ENCODE measurements at places on chromosomes 3 and 15.

- no peak for DNase-seq
Observed at GRCh38 chr15:76575679-76576078, 239.1 kb downstream of the ISL2 start.

DNA sequence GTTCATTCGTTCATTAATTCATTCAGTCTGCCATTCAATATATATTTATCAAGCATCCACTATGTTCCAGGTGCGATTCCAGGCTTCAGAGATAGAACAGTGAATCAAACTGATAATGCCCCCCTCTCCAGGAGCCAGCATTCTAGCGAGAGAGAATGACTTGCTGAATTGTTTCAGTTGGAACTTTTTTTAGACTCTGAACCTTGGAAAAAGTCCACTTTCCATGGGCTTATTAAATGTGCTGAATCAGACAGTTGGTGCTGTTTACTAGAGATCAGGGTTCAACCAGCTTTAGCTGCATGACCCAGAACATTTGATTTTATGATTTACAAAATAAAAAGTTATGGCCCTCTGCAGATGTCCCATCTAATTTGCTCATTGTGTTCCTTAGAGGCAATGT, 213.2 kb downstream of the THSD4 start:
- DNase-seq, result no peak

GRCh38 chr3:188667926-188668325, 503.8 kb upstream of the TPRG1 start:
- no peak for DNase-seq

DNA sequence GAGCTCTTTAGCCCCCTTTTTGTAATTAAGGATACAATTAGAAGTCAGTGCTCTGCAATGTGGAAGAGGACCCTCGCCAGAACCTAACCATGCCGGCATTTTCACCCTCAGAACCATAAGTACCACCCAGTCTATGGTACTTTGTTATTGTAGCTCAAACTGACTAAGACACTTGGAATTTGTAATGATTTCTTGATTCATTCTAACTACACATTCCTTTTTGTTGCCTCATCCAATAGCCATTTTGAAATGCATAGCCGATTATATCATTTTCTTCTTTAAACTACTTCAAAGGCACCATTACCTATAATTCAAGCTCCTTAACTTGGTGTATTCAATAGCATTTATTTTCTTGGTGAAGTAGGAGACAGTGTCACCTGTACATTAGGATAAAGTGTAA, 61.4 kb downstream of the GLB1 start:
- no peak for DNase-seq

GRCh38 chr3:152058856-152059255, 185.4 kb downstream of the SUCNR1 start:
- DNase-seq, result no peak

DNA sequence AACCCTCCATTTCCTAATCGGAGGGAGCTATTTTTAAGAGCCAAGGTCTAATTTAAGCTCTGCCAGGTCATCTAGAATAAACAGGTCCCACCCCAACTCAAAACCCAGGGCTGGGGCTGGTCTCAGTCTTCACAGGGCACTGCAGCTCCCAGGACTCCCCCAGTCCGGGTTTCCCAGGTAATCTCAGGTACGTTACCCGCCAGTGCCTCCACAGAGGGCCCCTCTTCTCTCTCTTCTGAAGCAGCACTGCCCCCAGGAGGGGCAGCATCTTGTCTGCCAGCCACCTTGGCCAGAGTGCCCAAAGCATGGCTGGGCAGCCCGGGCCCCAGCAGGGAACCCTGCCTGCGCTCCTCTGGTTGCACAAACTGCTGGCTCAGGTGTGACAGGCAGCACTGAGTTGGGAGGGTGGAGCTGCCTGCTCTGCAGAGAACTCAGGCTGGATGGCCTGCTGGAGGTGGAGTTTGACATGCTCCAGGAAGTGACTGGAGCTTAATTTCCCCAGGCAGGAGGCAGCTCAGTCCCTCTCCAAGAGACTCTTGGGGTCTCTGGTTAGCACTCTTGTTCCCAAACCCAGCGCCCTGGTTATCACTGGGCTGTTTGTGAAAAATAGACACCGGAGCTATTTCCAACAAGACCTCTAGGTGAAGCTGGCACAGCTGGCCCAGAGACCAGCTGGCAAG, at the start of gene PLA2G4F:
Gene PLA2G4F (minus strand): TSS at position 394 of the 680 bp plus-strand sequence. CDS start 87 bp downstream, at position 307.
- DNase-seq, result no peak

DNA sequence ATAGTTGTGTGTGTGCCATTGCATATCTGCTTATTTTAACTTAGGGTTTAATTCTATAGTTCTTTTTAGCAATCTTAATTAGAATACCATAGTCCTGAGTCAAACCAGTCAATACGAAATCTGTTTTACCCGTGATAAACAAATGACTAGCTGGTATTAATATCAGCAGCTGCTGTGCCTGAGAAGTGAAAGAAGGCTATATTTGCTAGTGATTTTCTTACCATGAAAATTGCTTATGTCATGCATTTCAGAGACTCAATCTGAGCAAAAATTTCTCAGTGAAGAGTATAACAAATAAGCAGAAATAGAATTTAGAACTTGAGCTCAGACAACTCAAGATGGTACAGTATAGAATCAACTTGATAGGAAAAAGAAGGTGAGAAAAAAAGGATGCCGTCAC, 820.4 kb downstream of the NAALADL2 start:
- no peak for DNase-seq

- DNase-seq, result no peak
Observed at GRCh38 chr3:184383033-184383740, 3.3 kb downstream of the CHRD start.

- DNase-seq, result no peak
Observed at GRCh38 chr3:141714671-141715070, 23.4 kb upstream of the RNF7 start.

GRCh38 chr15:22908830-22909229, 70.4 kb downstream of the NIPA2 start:
- no peak for DNase-seq

- no peak for DNase-seq
Observed at GRCh38 chr15:63586790-63587189, 10.4 kb upstream of the FBXL22 start.

- no peak for DNase-seq
Observed at GRCh38 chr15:48411971-48412591, 80.9 kb downstream of the DUT start.

DNA sequence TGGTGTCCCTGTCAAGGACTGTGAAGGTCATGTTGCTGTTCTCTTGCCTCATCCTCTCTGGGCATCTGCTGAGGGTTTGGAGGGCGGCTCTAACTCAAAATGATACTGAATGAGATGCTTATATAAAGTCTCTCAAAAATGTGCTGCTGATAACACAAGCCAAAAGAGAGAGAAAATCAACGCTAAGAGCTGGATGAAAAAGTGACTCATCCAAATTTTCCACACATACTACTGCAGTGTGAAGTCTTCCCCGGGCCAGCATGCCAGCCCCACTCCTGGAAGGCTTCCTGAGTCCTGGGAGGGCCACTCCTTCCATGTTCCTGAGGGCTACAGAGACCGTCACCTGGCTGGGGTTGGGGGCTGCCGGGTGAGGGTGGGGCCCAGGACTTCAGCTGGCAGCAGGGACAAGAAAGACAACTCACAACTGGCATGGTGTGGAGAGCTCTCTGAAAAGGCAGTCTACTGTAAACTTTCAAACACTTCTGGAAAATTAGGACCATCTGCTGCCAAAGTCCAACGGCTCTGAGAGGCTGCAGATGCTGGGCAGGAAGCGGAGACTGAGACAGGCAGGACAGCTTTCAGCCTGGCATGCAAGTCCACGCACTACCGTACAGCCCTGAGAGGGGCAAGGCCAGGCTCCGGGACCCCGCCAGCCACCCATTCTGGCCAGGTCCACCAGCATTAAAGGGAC, 200.3 kb downstream of the ADAMTS17 start:
- DNase-seq, result no peak

DNA sequence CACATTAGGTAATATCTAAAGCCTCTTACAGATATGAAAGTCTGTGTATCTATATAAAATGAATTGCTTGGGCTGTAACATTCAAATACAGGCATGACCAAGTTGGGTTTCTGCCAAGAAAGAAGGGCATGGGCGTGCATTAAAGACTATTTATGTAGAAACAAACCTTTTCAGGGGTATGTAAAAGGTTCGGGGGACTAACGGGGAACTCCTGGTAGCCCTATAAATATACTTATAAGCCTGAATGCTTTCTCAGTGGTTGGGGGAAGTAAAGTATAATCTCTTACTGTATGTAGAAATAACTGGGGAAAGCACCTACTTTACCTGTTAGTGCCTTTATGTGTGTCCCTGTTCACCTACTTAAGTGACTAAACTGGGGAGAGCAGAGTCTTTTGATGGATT, 154.5 kb upstream of the TBL1XR1 start:
- DNase-seq, result no peak

- DNase-seq, result no peak
Observed at GRCh38 chr15:70424937-70425411, 327.3 kb upstream of the TLE3 start.

GRCh38 chr3:32120471-32120870, 14.1 kb downstream of the GPD1L start:
- no peak for DNase-seq

DNA sequence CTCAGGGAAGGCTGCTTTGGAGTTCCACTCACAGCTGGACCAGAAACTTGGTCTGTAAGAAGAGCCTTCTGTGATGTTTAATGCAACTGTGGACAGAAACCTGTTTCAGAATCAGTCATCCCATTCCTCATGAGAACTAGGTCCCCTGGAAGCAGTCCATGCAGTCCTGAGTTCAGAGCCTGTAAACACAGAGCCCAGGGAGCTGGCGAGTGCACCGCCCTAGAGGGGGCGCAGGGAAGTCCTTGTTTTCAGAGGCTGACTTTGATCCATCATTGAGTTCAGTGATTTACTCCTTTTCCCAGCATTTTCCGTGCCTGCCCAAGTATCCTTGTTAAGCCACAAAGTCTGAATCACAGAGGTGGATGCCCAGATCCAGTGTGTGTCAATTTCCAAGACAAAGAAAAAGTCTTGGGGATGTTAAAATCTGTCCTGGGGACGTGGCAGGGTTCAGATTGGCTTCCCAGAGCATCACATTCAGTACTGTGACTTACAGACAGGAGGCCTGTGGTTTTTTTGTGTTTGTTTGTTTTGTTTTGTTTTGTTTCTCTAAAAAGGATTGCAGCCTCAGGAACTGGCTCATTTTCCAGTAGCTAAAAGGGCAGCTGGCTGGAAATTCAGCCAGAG, 9.8 kb upstream of the TXNRD3 start:
- no peak for DNase-seq

DNA sequence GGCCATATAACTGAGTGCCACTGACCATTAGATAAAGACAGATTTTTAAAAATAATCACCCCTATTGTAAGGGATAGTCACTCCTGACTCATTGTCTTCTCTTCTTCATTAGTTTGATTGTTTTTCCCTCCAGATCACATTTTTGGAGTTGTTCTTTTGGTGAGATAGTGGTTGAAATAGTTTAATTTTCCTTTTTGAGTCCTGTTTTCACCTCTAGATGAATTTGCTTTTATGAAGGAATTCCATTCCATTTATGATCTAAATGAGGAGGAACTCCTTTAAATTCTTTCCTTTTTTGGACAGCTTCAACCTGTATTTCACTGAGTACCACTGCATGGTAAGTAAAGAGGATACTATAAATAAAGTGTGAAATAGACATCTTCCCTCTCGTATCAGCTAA, 112.4 kb downstream of the GREM1 start:
- DNase-seq, result no peak

DNA sequence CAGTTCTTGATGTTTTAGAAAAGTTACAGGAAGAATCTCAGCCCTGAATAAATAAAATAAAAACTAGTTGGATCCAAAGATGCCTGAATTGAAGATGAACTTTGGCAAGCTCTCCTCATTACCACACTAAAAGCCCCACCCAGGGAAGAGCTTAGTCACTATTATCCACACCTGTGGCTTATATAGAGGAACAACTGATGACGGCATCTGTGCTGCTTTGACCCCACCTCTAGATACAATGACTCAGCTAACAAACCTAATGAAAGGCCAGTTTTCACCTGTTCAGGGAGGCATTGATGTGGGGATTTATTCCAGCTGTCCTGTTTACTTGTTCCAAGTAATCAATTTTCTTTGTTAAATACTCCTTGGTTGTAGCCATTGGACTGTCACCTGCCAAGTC, 604.7 kb upstream of the EPHA6 start:
- no peak for DNase-seq

DNA sequence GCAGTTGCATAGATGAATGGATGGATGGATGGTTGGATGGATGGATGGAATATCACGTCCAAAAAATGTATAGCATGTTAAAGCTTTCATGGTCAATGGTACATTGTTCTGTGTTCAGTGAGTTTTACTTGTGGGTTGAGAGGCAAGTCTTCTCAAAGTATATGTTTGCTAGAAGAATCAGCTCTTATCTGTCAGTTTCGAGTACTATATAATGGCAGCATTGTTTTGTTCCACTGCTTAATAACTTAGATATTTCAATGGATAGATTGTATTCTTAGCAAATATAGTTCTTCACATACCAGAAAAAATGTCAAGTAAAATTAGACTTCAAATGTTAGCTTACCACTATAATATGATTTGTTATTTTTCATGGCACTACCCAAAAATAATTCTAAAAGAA, 100.9 kb upstream of the CDIN1 start:
- DNase-seq, result no peak

DNA sequence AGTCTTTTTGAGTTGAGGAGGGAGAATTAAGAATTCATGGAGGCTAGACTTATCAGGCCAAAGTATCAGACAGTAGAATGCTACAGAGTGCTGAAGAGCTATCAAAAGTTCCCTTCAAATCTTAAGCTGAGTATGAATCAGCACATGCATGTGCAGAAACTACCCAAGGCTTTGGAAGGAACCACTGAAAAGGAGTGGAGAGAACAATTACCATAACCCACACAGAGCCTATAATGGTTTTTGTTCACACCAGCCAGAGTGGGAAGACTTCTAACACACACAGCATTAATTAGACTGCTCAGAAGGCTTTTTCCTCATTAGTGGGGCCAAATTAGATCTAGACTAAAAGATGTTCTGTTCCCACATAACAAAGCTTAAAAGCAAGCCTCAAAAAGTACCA, 83.7 kb upstream of the SLC6A11 start:
- DNase-seq, result no peak

DNA sequence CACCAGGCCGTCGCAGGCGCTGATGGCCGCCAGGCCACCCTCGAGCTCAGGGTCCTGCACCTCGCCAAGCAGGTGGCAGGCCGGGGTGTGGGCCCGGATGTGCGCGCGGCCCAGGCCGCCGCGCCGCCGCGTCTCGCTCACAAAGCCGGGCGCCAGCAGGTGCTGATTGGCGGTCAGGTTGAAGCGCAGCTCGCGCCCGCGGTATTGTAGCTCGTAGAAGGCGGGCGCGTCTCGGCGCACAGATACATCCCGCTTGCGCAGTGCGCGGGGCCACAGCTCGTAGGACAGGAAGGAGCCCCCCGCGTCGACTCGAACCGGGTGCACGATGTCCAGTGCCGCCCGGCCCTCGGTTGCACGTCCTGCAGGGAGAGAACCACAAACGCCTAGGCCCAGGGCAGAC, 11.1 kb downstream of the ADAMTS7 start:
- DNase-seq, result no peak

Measured in right renal pelvis (tissue), 4 donors.